ENCODE measurements at places on chromosomes 1 and 21.
A peak's percentile ranks its signal among the peaks of the same experiment; 100 is the strongest.

GRCh38 chr1:221328371-221328770, 413.5 kb downstream of the DUSP10 start:
- DNase-seq, result no peak

- DNase-seq, result no peak
These were observed 55.0 kb downstream of the ADARB1 start for GRCh38 chr21:45129189-45129923.

DNA sequence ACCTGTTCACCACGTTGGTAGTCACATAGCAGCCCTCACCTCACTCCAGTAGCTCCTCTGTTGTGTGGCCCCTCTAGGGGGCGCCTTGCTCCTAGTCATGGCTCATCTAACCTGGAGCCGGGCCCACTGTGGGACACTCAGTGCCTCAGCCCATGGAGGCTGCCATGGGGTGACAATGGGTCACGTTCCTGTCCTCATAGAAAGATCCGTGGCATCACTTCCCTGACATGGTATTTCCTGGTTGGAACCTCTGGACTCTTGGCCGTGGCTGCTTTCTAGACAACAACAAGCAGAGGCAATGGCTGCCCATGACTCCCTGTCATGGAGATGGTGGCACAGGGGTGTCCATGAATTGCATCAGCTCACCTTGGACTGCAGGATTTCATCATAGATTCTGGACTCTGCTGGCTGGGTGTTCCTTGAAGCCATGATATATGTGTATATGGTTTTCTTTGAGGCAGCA, 27.5 kb upstream of the SLAMF6 start:
- peak; percentile 75 for DNase-seq

DNA sequence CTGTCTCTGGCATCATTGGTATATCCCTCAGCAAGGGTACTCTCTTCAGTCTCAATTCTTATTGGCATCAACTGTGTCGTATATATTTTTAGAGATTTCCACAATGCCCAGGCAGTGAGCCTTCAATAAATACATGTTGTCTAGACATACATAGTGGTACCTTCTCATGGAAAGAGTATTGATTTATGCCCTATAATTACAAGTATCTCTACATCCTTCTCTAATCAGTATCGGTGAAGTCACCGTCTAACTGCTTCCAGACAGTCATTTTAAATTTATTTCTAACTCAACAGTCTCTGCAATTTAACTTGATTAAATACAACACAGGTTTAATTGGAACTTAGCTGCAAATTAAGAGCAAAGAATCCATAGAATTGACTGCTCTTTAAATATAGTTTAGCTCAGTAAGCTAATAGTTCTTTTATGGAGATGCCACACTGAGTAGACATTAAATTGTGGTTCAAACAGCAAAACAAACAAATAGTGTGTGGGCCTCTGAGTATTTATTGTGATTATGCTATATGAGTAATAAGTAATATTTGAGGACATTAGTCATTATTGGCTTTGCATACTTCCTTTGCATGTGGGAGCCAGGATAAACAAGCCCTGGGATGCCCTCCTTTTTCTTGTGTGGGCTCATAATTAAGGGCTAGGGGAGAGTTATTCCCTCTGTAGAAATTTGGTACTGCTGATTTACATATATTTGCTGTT, 126.9 kb upstream of the DUSP10 start:
- DNase-seq, result no peak

DNA sequence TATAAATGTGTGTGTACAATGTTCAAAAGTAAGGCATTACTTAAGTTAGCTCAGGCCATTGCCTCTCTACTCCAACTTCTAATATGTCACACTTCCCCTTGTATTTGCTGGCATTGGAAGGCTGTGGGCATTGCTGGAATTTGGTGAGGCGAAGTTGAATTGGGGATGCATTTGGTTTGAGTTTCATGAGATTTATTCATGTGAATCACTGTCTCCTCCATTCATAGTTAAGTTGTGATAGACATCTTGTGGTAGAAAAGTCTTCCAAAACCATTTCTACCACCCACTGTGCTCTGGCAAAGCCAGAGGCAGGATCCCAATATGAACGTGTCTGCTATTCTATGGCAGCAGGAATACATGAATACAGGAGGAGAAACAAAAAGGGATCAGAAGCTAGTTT, 397.8 kb upstream of the USP24 start:
- no peak for DNase-seq

- no peak for DNase-seq
These were observed 59.5 kb upstream of the KCNA3 start for GRCh38 chr1:110734133-110734680.

GRCh38 chr1:3785456-3786157, 10.7 kb downstream of the LRRC47 start:
- no peak for DNase-seq

DNA sequence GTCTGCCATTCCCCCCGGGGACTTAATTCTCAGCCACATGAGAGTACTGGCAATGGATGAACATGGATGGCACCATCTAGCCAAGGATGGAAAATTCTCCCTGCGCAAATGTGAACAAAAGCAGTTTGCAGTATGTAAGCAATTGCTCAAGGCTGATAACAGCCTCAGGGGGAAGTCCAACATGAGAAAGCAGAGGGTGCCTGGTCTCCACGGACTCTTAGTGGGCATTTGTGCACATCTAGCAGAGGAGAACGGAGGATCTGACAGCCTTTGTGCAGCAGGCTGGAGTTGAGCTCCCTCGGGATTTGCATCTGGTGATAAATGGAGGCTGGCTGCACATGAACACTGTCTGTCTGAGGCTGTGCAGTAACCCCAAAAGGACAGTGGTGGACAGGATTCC, 13.9 kb upstream of the OLIG1 start:
- no peak for DNase-seq

DNA sequence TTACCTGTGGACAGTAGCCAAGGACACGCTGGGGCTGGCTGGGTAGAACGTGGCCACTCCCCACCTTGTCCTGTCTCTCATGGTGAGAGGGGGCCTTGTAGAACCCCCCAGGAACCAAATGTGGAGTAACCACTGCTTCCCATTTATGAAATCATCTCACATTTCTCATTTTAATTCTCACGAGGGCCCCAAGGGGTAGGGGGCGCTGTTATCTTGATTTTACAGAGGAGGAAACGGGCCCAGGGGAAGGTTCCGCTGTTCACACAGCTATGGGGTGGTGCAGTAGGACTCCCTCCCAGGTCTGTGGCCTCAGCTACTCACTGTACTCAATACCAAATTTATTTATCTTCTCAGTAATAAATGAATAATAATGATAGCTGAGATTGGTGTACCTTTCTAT, 5.5 kb downstream of the SMPDL3B start:
- peak; percentile 50 for DNase-seq

GRCh38 chr1:206666031-206666561, 18.6 kb upstream of the MAPKAPK2 start:
- no peak for DNase-seq

DNA sequence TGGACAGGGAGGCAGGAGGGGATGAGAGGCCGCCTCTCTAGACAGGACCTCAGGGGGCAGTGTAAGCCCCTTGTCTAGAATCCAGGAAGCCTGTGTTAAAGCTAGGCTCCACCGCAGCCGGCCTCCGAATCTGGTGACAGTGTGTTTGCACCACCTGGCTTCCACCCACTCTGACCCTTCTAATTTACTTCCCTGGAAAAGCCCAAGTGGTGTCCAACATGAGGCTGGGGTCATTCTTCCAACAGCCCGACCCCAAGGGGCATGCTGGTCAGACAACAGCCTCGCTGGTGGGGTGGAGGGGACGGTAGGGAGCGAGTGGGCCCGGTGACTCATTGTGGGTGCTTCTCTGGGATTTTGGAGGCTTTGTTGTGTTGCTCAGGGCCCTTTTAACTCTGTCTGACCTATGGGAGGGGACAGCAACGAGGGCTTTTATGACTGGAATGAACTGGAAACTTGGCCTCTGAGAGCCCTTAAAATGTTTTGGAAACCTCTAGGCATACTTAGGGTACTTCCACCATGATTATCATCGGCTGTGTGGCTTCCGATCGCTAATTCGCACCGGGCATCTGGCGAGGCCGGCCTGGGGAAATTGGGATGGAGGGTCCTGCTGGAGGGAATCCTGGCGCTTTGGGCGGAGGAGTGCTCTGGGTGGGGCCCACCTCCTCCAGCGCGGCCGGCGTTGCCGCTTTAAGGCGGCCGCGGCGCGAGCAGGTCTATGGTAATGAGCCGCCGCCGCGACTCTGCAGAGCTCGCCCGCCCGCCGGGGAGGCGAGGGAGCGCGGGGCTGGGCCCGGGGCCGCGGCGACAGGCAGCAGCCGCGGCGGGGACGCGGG, at the start of gene CELSR2:
TSS of gene CELSR2 (plus strand) at position 743 of the 833 bp plus-strand sequence. CDS start 541 bp downstream, outside the sequence.
- peak; percentile 81 for DNase-seq

DNA sequence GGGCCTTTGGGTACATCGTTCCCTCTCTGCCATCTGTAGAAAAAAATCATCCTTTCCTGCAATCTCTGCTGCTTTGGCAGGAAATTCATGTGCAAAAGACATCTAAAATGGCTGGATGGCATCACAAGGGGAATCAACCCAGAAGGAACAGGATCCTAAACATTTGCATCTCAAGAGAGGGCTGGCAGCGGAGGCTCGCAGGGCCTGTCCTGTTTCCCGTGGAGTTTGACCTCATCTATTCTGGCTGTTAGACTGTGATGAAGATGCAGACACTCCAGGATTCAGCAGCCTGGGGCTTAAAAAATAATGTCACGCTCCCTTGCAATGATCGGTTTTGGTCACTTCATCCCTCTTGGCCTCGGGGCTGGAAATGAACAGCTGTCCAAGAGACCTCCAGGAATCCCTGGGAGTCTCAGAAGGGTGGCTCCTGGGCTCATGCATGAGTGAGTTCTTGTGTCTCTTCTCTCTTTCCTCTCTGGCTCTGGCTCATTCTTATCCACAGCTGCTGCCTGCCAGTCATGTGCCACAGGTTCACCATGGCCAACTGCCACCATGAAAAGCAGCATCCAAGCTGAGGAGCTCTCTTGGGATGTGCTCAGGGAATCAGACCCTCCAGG, 16.1 kb upstream of the PCP4 start:
- DNase-seq, result no peak

- DNase-seq, result no peak
These were observed 32.2 kb upstream of the CD1D start for GRCh38 chr1:158148468-158148867.

GRCh38 chr1:109243860-109244552, 5.3 kb upstream of the CELSR2 start:
- DNase-seq, result no peak

DNA sequence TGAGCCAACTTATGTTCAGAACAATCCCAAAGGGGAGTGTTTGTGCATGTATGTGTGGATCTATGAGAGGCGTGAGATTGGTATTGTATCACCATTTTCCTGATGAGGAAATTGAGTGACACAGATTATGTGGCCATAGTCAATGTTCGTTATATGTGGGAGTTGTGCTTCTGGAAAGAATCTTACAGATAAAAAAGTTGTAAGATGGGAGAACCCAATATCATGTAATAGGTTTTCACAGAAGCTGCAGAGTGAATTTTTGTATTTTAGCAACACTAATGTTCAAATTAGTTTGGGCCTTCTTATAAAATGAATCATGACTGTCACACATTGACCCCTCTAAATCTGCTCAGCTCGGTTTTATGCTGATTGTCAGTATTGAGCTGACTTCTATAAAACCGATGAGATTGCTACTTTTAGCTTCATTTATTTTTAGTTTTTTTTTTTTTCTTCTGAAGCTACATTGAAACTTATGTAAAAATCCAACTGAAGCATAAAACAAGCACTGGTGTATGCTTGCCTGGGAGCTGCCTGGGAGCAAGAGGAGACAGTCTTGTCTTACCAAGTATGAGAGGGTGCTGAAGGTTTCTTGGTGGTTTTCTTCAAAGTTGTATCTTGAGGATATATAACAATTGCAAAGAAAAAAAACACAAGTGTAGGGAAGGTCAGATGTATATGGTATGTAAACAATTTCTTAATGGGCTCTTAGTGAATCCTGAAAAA, 4.1 kb downstream of the RWDD3 start:
- no peak for DNase-seq

DNA sequence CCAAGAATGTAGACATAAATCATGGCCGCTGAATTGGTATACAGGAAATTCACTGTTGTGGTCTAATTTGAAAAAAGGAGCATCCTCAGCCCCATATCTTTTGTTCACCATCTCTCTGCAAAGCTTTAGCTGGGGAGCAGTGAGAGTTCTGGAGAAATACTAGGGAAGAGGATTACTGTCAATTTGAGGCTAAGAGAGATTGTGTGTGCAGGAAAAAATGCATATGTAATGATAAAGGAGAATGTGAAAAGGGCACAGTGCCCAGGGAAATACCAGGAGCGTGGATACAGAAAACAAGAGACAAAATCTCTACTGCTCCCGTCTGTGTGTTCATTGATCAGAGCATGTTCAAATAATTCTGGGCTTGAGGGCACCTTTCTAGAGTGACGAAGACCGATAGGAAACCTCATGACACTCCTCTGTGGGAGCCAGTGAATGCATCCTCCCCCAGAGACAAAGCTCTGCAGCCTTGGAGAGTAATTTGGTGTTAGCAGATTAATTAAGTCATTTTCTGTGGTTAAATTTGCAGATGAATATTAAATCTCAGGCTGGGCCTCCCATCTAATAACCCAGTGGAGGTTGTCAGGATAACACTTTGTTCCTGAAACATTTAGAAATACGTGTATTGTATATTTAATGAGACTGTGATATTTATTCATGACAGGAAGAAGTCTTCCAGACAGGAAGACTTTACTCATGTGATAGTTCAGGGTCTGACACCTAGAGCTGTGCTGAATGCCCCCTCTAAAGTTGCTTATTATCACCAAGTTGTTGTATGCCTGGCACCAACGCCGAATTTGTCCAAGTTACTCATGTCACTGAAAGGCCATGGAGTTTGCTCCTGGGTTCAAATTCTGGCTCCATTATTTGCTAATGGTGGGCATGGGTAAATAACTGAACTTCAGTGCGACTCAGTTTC, 287.3 kb upstream of the SGIP1 start:
- DNase-seq, result no peak

DNA sequence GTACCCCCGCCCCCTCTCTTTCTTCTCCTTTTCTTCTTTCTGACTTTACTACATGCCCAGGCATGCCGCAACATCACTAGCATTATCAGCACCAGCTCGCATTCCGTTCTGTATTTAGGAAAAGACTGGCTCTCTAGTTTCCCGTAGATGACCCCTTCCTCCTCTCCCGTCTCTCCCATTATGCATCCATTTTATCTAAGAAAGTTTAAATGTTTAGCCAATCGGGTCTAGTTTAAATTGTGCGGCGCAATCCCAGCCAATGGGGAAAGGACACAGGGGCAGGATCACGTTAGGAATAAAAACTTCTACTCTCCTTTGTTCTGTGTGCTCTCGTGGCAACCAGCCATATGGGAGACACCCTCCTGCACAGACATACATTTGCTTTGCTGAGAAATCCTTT, 2.3 kb upstream of the KRTAP10-7 start:
- no peak for DNase-seq

GRCh38 chr1:13703128-13703513, 3.1 kb downstream of the PRDM2 start:
- no peak for DNase-seq

DNA sequence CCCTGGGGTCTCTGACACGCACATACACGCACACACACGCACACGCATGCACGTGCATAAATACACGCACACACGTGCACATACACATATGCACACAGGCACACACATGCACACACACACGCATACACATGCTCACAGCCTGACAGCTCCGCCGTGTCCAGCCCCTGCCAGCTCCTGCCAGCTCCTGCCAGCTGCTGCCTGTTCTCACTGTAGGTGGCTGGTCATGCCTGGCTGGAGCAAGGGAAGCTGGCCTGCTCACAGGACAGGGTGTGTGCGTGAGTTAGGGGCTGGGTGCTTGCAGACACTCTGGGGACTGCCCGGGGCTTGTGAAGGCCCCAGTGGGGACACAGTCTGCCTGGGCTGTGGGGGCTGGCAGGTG, 4.9 kb downstream of the PLCH2 start:
- no peak for DNase-seq

- DNase-seq, result no peak
These were observed 185.6 kb upstream of the KCNK2 start for GRCh38 chr1:214896921-214897320.

GRCh38 chr1:153711026-153711425, 16.8 kb upstream of the INTS3 start:
- no peak for DNase-seq
